Stimulated activated CD4-positive, alpha-beta T cell treated with anti-CD3 and anti-CD28 coated beads, Interleukin-1b, Interleukin-23, amount 100 ng/mL, for 1 hour (primary cell): ENCODE measurements at places on chromosomes 16 and 17.

- DNase-seq = no peak
Observed at GRCh38 chr17:44556832-44557606, at the start of gene FZD2. Gene FZD2, plus strand, starts transcription at chr17:44557484. Its CDS starts 205 bp downstream, at chr17:44557689.

GRCh38 chr17:82862737-82863382 is 23.0 kb upstream of the ZNF750 start:
- DNase-seq = no peak

DNA sequence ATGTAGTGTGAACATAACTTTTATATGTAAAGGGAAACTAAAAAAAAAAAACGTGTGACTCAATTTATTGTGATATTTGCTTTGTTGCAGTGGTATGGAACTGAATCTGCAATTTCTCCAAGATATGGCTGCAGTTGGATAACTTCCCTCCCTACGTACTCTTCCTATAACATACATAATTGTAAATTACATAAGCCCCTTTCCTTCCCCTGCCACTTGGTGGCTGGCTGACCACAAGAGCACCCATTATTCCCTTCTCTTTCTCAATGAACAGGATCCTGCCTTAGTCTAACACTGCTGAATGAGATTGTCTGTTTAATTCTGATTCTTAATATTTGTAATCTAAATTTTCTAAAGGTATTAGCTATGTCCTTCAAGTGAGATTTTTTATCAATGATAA is 27.8 kb downstream of the CCL4 start:
- DNase-seq = no peak

- no peak for DNase-seq
Observed at GRCh38 chr16:4477966-4478365, 1.8 kb downstream of the HMOX2 start.

DNA sequence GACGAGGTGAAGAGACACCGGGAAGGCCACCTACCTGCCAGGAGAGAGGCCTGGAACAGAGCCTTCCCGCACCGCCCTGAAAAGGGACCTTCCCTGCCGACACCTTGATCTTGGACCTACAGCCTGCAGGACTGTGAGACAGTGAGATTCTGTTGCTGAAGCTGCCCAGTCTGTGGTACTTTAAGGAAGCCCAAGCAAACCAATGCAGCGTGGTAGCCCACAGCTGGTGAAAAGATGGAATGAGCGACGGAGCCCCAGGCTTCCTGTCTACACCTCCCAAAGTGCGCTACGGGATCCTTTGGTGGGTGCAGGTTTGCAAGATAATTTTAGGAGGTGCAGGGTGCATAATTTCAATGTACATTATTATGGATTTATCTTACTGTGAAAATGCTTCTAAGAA is 33.9 kb downstream of the TNFRSF13B start:
- DNase-seq = no peak
